ENCODE measurements at places on chromosomes 5 and 9.

DNA sequence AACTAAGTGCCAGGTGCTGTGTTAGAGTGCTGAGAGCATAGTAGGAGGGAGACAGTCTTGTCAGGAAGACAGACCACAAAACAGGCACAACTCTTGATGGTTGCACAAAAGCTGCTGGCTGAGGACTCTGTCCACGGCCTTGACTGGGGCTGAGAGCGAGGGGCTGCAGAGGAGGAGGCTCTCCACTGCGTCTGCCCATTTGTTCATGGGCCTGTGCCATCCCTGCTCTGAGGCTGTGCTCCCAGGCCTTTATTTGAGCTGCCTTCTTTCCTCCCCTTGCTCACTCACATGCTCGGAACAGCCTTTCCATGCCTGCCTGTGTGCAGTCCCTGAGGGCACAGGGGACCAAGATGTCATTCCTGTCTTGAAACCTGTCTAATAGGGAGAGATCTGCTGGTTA is 147.8 kb downstream of the CACNA1B start:
- DNase-seq = no peak

DNA sequence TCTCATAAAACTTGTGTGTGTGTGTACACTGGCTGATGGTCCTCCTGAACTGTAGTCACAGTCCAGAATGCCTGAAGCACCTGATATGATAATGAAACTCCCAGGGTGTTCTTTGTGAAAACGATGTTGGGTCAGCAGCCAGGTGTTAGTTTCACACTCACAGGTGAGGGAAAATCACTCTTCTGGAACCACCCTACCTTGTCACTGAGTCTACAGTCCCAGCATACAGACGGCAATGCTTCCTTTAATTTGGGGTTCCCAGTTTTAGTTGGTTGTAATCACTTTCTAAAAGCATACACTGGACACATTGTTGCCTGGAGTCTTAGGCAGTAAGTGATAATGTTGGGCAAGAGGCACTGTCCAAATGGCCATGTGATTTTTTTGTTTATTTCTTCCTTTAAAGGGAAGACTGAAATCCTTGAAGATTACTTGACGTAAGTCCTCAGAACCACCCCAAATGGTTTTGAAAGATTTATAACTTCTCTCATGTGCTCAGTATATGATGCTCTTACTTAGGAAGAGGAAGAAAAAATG is 18.2 kb upstream of the MGAT1 start:
- DNase-seq = no peak

- DNase-seq = no peak
These were observed 1377.5 kb upstream of the CDH9 start for GRCh38 chr5:28415791-28416443.

GRCh38 chr5:164504141-164504772 is 998.8 kb downstream of the MAT2B start:
- DNase-seq = peak; percentile 16

DNA sequence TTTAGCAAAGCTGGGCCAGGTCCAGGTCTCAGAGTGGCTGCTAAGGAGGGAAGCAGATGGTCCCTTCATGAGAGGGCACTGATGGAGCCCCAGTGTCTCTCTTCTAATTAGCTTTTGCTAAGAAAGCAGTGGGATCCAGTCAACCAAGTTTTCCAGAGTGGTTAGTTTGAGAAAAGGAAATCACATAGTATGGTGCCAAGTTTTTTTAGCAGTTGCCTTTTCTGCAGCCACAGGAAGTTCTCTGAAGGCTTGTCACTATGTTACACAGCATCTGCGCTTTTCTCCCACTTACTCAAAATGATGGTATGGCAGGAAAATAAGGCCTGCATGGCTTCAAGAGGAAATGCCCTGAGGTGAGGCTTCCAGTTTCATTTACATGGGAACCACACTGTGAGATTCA is 331.5 kb upstream of the ZNF462 start:
- DNase-seq = no peak

DNA sequence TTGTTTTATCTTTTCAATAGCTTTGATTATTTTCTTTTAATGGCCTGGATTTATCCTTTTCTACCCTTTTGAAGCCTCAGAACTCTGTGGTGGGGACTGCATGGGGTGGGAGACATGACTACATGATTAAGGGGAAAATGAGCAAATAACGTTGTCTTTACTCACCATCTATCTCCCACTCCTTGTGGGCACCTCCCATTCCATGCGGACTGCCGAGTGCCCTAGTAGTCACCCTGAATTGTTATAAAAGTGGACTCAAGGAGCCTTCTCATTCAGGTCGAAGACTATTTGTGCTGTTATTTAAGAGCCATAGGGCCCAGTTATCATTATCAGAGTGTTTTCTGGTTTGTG is 281.8 kb downstream of the MLLT3 start:
- no peak for DNase-seq

DNA sequence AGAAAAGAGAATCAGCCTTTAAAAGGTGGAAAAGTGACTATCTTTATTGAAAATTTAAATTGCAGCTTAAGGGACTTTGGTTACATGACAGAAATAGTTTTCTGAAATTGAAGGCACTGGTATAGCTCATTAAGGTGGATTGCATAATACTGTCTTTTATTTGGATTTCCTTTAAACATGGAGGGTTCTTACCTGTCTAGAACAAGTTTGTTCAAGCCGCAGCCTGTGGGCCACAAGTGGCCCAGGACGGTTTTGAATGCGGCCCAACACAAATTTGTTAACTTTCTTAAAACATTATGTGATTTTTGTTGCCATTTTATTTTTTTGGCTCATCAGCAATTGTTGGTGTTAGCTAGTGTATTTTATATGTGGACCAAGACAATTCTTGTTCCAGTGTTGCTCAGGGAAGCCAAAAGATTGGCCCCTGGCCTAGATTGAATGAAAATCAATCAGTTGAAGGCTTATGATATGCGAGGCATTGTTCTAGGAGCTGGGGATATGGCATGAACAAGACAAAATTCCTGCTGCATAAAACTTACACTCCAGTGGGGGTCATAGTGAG is 18.0 kb downstream of the NNT start:
- no peak for DNase-seq

GRCh38 chr5:53200306-53200705 is 90.7 kb upstream of the MOCS2 start:
- no peak for DNase-seq

DNA sequence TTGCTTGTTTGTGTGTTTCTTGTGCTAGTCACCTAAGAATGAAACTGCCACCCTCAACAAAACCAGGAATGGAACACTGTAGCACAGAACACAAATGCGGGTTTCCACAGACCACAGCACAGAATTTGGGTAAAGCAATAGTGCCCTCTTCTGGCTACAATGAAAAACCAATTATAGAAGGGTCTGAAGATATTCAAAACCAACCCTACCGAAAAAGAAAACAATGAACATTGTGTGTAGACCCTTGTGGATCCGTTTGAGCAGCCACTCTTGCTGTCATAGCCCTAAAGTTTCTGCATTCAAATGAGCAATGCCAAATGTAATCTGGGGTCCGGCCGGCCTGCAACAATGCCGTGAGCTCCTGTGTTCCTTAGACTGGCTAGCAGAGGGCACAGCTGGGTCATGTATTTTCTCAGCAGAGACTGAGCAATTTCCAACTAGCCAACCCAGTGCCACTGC is 8.3 kb upstream of the ENC1 start:
- DNase-seq = peak; percentile 59

DNA sequence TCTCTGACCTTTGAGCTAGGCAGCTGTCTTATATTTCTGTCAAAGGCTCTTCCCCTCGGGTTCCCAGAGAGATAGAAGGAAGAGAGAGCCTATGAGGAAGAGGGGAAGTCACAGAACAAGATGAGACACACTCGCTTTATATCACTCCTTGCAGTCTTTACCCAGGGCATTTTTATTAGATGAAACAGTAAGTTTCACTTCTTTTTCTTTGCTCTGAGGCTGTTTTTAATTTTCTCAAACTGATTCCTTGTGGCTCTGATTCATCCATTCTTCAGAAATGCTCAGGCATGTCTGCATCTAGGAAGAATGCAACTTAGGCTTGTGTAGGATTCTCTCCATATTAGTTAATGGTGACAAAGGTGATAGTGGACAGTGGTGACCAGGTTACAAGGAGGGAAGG is 132.9 kb upstream of the CHD1 start:
- DNase-seq = no peak

- no peak for DNase-seq
These were observed 8.2 kb upstream of the TNIP1 start for GRCh38 chr5:151088986-151089385.

GRCh38 chr9:13971966-13972655 is 341.8 kb downstream of the NFIB start:
- DNase-seq = peak; percentile 20

DNA sequence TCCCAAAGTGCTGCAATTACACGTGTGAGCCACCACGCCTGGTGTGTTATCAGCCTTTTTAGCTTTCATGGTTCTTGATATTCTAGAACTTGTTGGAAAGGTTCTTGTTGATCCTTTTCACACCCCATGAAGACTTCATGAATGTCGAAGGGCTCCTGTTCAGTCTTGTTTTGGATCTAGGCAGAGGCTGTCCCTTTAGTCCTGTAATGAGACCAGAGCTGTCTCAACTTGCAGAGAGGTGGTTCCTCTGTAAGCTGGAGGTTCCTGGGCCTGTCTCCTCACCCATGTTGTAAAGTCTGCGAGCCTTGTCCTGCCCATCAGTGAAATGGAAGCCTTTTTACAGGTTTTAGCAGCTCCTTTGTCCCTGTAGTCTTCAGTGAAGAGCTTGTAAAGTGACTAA is 38.2 kb downstream of the PRRC2B start:
- DNase-seq = no peak

DNA sequence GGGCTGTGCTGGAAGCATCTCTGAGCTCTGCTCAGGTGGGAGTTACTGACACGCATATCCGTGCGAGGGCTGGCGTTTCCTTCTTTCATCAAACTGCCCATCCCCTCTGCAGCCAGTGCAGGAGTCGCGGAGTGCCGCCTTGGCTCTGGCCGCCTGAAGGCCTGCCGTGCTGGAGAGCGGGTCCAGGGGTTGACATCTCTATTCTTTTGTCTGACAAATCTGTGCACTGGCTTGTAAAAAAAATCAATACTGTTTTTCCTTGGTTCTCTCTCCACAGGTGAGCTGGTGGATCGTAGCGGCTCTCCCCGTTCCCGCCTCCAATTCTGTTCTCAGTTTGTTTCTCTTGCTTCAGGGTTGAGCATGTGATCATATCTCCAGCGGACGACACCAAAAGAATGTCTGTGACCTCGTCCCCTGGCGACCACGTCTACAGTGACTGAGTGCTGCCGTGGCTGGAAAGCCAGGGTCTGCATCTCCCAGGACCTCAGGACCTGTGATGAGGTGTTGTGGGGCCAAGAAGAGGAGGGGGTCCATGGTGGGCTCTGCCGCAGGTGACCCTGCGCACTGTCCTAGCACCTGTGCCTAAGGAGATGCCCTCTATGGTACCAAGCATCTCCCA is 214.3 kb upstream of the IRX4 start:
- no peak for DNase-seq

GRCh38 chr9:34956648-34957047 is 1.4 kb upstream of the PHF24 start:
- no peak for DNase-seq

DNA sequence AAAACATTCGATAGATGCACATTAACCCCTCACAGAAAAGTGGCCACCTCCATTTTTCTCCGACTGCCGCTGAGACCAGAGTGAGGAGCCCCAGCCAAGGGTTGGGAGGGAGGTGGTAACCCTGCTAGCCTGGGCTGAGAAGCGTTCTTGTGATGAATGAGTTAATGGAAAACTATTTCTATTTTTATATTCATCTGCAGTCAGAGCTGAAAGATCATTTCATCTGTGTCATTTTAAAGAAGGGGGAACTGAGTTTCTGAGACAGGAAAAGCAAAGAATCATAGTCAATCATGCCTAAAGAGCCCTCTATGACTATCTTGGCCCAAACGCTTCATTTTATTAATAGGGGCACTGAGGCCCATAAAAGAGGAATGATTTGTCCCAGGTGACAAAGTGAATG is 229.5 kb downstream of the PAPPA start:
- no peak for DNase-seq

GRCh38 chr5:125033602-125034001 is 287.2 kb upstream of the ZNF608 start:
- no peak for DNase-seq

DNA sequence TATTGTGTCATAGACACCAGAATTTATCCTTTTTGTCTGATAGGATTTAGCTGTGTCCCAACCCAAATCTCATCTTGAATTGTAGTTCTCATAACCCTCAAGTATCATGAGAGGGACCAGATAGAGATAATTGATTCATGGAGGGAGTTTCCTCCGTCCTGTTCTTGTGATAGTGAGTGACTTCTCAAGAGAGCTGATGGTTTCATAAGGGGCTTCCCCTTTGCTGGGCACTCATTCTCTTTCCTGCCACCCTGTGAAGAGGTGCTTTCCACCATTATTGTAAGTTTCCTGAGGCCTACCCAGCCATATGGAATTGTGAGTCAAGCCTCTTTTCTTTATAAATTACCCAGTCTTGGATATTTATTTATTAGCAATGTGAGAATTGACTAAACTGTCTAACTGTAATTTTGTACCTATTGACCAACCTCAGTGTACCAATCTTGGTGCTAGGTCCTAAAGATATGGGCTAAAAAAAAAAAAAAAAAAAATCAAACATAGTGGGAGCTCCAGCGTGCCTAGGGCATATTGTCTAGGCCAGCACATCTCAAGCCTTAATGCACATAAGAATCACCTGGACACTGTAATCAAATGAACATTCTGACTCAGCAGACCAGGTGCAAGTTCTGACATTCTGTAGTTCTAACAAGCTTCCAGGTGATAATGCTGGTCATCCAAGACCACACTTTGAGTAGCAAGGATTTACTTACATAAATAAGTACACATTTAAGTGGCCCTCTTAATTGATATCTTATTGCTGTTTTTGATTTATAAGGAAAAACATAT is 30.5 kb downstream of the ST8SIA4 start:
- no peak for DNase-seq

DNA sequence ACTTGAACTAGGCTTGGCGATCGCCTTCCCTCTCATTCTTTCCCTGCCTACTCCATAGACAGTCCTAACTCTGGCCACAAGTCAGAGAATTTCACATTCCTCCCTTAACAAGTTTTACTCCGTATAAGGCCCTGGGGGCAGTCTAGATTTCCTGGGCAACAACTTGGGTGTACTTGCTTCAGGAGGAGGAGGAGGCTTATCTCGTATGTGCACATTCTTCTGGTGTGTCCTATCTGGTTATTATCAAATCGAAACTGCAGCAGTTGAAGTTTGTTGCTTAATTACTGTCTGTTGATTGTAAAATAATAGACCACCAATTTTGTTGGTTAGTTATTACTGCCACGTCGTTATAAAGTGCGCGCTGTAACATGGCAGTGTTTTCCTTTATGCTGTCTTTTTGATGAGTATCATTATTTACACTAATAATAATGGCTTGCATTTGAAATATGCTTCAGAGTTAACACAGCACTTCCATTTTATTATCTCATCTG is 42.0 kb downstream of the PIP5K1B start:
- no peak for DNase-seq
